HepG2 (cell line): ENCODE measurements at places on chromosomes 13 and 19. TPM values are rescaled to one million over a fixed set of nuclear protein-coding genes. Genes with fewer than 3 reads are reported as not detected.

KLK14 gene
- not detected in 2 replicates for total RNA-seq

SIGLEC11 gene
- total RNA-seq = not detected in 2 replicates

NLRP12 gene
- total RNA-seq = 0.10 and 0.15 TPM in 2 replicates

C3 gene
- 700 and 1,455 TPM in 2 replicates for total RNA-seq

COX6B1 gene
- 487 and 598 TPM in 2 replicates for total RNA-seq

GRCh38 chr19:8696993-8697392 is 1.6 kb downstream of the ACTL9 start:
- no peak for DNase-seq

DNA sequence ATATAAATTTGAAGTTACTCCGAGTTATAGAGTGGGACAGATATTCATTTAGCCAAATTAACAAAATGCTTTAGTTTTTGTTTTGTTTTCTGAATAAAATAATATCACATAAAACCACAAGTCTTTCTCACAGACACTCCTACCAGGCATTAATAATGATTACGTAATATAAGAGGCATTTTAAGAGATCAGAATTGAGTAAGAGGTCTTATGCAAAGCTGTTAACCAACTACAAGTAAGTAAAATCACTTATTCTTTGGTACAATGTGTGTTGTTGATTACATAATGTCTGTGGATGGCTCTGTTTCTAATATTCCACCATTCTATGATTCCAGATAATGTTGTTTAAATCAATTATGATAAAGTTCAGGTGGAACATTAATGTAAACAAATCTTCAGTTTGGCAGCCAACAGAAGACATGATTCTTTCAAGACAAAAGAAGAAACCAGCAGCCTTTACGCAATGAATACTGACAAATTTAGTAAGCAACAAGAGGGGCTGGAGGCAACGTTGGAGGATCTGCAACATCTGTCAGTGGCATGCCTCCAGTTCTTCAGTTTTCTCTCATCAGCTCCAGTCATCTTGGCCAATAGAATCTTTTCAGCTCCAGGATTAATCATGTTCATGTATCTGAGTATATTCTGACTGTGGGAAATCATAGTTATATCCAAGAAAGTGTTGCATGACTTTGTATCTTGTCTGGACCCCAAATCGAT is 403.8 kb downstream of the SLITRK5 start:
- no peak for DNase-seq

DNA sequence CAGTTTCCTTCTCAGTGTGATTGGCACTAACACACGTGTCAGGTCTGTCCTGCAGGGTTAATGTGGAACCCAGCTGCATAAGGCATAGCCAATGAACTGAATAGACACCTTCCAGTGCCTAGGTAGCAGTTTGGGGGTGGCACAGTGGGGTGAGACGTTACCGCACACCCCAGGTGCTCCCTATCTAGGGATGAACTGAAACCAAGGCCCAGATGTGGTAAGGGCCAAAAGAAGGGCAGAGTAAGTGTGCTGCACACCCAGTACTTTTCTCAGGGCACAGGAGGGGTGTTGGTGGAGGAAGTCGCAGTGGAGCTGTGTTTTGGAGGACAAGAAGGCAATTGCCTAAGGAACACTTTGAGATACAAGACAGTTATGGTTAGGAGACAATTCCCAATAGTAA is 317.9 kb upstream of the TSHZ3 start:
- no peak for DNase-seq

GRCh38 chr19:28012361-28012760 is 1200.6 kb downstream of the UQCRFS1 start:
- no peak for DNase-seq

DNA sequence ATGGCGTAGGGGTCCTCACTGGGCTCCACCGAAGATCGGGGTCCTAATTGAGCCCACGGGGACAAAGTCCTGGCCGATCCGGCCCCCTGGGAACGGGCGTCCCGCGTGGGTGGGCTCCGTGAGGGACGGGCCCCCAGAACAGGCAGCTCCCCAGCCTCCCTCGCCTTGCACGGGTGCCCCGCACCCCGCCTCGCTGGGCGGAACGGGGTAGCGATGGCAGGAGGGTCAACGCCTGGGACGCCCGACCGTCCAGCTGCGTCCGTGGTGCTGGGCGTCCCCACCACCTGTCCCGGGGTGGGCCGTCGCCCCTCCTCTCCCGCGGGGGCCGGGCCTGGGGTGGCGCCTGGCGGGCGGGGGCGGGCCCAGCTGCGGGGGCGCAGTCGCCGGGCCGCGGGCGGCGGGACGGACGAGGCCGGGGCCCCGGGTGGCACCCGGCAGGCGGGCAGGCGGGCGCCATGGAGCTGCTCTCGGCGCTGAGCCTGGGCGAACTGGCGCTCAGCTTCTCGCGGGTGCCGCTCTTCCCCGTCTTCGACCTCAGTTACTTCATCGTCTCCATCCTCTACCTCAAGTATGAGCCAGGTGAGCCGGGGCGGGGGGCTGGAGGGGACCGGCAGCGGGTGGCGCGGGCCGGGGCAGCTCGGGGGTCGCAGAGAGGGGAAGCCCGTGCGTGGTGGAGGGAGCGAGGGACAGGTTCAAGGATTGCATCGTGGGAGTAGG is at the start of gene TMEM38A:
TSS of gene TMEM38A (plus strand) at position 377 of the 717 bp plus-strand sequence. CDS start at position 456, 79 bp downstream.
- no peak for DNase-seq

GRCh38 chr19:46404753-46405468 is 8.5 kb downstream of the CCDC8 start:
- DNase-seq = peak; percentile 56

DNA sequence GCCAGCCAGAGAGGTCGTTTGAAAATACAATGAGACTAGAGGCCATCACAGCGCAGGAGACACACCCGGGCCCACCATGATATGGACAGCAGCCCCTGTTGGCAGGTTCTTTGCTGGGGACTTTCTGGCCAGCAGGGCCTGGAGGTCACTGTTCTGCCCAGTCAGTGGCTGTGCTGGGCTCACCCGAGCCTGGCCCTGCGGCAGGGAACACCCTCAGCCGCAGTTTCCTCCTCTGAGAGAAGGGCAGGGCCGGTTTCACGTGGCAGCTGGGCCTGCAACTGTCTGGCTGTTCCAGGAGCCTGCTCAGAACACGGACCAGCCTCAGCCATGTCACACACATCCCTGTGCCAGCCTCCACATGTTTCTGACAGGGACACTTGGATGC is 39.4 kb downstream of the ADPRHL1 start:
- no peak for DNase-seq

GRCh38 chr19:12681074-12681987 is at the start of gene DHPS:
TSS of gene DHPS (minus strand) at chr19:12681880. CDS start at chr19:12681766, 114 bp downstream.
- peak; percentile 95 for DNase-seq

- DNase-seq = no peak
Observed at GRCh38 chr13:101399365-101399764, 16.9 kb downstream of the NALCN start.

GRCh38 chr13:80906860-80907259 is 565.9 kb upstream of the SPRY2 start:
- no peak for DNase-seq

GRCh38 chr19:45508417-45508860 is 1.2 kb downstream of the VASP start:
- DNase-seq = no peak

DNA sequence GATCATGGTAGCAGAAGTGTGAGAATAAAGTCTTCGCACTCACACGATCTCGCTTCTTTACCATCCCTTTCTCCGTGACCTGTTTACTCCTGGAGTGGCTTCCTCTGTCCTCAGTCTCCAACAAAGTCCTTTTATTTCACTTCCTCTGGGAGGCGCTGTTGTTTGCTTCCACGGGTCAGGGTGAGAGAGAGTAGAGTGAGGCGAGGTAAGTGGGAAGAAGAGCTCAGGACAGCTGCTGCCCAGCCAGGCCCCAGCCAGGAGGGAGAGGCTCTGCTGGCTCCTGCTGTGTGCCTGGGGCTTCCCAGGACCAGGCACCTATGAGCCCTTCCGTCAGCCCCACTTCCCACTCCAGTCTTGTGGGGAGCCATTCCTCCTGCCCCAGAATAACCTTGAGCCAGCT is 242.1 kb downstream of the FGF9 start:
- no peak for DNase-seq

DNA sequence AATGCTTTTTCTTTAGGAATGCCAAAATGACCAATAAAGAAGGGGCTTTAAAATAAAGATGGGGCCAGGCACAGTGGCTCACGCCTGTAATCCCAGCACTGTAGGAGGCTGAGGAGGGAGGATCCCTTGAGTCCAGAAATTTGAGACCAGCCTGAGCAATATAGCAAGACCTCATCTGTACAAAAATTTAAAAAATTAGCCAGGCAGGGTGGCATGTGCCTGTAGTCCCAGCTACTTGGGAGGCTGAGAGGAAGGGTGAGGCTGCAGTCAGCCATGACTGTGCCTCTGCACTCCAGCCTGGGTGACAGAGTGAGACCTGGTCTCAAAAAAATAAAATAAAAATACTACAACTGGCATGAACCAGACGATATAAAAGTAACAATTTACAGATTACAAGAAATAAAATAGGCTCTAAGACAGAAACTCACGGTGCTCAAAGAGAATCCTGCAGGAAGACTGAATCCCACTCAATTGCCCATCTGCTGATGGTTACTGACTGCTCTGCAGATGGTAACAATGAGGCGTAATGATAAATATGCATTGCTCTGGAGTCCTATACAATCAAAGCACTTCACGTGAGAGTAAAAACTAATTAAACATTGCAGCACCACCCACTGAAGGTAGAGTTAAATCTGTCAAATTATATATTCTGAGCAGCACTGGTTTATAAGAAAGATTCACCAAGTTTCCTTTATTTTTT is 93.2 kb downstream of the LHFPL6 start:
- no peak for DNase-seq

GRCh38 chr13:112785483-112785856 is 95.6 kb downstream of the ATP11A start:
- no peak for DNase-seq

- no peak for DNase-seq
Observed at GRCh38 chr13:111267205-111267604, 53.2 kb upstream of the TEX29 start.

DNA sequence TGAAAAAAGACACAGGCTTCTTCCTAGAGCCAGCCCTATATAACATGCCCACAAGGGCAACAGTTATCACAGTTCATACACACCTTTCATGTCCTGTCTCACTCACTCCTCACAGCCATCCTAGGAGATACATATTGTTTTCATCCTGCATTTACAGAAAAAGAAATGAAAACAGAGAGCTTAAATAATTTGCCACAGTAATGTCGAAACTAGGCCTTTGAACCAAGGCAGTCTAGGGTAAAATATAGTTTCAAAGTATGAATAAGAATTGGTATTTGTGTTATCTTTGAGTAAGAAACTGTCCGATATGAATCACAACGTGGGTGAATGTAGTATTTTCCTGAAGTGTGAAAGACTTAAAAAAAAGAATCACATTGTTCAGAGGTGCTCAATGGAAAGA is 26.8 kb downstream of the CLDN10 start:
- DNase-seq = no peak

DNA sequence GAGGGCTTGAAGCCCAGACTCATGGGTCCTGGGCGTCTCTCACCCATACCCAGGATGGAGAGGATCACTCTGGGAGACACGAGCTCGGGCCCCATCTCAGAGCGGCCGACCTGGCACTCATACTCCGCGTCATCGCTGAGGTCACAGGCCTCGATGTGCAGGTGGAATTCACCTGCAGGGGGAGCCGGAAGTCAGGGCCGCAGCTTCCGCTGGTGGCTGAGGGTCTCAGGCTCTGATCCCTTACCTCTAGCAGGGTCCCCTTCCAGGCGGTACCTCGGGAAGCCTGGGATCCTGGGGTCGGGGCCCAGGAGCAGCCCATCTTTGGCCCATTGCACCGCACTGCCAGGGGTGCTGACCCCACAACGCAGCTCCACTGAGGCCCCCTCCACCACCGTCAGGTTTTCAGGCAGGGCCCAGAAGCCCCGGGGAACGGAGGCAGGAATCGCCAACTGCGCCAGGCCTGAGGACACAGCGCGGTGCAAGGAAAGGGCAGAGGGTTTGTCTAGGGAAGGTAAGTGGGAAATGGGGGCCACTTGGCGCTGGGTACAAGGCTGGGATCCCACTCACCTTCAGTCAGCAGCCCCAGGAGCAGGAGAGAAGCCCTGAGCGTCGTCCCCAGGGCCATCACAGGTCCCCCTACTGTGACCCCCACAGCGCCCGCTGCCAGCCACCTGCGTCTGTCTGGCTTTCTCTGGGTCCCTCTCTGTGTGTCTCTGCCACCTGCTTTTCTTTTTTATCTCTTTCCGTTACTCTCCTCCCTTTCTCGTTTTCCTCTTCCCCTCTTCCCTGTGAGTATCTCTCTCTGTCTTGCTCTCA is 883 bp downstream of the NPHS1 start:
- DNase-seq = no peak

DNA sequence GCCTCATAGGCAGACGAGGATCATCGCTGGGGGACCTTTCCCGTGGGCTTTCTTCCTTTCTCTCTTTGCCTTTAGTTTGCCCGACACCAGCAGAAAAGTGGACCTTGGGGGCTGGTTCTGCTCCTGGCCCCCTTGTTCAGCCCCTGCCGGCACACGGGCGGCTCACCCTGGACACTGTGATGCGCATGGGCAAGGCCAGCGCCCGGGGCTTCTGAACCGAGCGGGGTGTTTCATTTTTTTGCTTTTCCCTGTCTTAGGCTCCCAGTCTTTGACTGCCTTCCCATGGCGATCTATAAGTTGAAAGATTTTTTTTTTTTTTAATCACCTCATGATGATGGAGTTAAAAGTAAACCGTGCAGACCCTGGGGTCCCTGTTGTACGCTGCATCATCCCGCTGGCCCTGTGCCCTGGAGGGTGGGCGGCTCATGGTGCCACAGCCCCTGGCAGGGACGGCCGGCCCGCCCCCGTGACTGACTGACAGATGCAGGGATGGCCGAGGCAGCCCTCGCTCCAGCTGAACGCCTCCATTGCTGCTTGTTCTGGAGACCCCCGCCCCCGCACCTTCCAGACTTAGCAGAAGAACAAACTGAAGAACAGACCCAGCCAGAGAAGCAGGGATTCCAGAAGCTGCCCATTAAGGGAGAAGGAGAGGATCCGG is 9.6 kb downstream of the TSSK6 start:
- DNase-seq = no peak

DNA sequence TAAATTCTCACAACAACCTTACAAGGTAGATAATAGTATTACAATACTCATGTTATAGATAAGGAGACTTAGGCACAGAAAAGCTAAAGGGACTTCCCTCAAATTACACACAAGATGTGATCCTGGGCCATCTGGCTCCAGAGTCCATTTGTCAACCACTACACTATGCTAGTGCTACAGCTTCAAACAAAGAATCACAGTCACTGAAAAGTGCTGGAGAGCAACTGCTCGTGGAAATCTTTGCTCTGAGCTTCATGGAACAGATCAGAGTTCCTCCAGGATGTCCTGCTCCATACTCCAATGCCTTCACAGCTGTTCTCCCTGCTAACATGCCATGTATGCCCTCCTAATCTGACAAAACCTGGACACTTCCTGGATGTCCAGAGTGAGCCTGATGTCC is 271.2 kb downstream of the ENOX1 start:
- no peak for DNase-seq
